ENCODE measurements at places on chromosomes 3 and 15.
A peak's percentile ranks its signal among the peaks of the same experiment; 100 is the strongest.

DNA sequence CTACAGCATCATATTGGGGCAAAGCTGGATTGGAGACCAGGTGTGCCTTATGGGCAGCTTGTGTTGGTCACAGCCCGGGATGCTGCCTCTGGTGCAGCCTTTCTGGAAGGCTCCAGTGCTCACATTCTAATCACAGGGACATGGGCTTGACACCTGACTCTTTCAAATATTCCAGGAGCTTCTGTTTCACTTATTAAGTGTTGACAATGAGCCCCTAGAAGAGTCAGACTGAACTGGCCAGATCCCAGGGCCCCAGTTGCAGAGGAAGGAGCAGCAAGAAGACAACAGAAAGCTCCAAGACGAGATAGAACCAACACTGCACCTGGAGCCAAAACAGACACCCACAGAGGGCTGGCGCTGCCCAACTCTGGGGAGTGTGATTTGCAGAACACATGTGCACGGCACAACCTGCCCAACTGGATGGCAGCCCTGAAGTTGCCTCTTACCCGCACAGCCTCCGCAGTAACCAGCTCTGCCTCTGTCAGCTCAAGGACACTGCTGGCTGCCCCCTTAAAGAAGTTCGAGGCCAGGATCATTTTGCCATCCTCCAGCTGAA is 30.3 kb downstream of the ALDH1L1 start:
- DNase-seq: no peak

GRCh38 chr3:50271314-50271936 is 2.5 kb downstream of the SEMA3B start:
- DNase-seq: no peak

GRCh38 chr3:11558002-11558401 is 85.7 kb downstream of the VGLL4 start:
- DNase-seq: no peak

- DNase-seq: peak; percentile 41
Observed at GRCh38 chr3:172040078-172040980, 951 bp downstream of the FNDC3B start.

DNA sequence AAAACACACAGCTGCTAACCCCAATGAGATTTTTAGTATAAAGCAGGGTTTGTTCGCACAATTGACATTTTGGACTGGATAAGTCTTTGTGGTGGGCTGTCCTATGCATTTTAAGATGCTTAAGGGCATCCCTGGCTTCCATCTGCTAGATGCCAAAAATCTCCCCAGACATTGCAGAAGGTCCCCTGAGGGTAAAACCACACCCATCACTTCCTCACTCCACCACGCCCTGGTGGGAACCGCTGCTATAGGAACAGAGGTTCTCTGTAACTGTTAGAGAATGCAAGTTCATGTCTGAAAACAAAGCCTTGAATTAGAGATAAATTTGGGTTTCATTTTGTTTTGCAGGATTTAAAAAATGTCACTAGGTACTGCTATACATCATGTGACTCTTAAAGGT is 67.7 kb downstream of the ARHGEF26 start:
- DNase-seq: no peak

DNA sequence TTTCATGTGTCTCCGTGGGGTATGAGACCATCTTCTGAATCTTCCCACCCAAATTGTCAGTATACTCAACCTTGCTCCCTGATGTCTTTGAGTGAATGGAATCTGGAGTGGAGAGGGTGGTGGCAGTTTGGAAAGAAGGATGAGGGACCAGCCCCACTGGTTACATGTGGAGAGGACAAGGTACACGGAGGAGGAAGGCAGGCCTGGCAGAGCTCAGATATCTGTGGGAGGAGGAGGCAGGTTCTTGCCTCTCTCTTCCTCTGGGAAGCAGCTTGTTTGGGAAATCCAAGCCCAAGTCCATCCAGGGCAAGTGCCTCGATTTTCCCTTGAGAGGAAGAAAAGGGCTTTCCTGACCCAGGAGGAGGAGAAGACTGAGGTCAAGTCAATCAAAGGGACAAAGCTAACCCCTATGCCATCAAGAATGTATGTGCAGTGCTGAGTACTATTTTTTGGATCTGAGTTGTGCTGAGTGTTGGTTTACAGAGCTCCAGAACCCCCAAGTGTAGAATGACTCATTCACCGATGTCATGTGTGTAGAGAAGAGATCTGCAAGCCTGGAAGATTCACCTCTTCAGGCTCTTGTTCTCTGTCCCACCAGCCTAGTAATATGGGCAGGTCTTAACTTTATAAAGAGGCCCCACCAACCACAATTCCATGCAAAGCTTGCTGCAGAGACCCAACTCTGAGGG is 19.8 kb upstream of the LOXL1 start:
- no peak for DNase-seq

- no peak for DNase-seq
Observed at GRCh38 chr3:36403661-36404060, 23.4 kb downstream of the STAC start.

DNA sequence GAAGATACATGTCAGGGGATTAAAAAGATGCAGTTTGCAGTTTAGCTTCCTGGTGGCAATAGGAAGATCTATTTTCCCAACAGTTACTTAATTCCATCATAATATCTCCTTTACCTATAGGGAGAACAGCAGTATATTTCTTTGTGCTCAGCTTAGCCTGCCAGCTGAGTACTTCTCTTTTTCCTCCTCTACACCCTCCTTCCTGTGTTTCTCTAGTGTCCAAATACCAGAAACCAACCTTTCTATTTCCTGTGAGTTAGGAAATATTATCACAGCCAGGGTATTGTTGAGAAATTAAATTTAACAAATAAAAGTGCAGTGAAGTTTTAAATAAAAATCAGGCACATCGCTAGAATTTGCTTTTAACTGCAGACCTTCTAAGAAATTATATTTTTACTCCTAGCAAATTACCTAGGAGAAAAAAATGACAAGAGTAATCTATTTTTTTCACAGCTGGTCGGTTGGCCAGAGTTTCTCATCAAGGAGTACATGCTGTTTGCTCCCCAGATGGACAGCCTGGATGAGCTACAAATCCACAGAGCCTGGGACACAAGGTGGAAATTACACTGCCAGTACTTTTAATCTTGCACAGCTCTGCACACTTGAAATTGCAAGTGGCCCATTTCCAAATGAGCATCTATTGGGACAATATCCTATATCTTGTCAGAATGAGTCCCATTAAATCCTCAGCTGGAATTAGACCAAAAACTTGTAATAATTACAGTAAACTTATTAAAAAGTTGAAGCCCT is 185.2 kb upstream of the CFAP20DC start:
- DNase-seq: no peak

DNA sequence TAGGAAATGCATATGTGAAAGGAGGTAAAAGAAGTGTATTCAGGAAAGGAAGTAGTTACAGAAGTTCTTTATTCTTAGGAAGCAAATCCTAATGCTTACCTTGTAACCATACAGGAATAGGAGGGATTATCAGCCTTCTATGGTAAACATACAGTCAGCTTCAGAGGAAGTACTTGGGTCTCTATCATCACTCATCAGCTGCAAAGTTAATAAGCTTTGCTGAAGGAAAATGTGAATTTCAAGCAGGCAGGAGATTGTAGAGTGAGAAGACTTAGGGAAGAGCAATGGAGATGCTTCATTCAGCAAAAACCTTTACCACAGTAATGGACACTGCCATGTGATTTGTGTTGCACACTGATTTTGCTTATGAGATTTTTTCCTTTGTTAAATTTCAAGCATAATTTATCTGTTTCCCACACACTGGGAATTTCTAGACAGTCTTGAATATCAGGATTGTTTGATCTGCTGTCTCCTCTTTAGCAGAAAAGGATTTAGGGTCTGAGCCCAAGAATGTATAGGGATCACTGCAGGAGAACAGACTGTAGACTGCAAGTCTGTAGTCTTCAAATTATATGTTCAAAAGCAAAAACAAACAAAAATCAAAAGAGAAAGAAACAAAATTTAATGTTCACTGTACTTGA is 150.8 kb downstream of the ZNF609 start:
- DNase-seq: no peak

- DNase-seq: no peak
Observed at GRCh38 chr15:77402740-77403379, 17.0 kb downstream of the PEAK1 start.

- peak; percentile 96 for DNase-seq
Observed at GRCh38 chr3:144031938-144032337, 60.3 kb downstream of the DIPK2A start.

- no peak for DNase-seq
Observed at GRCh38 chr15:72169921-72170611, 27.5 kb downstream of the GRAMD2A start.

DNA sequence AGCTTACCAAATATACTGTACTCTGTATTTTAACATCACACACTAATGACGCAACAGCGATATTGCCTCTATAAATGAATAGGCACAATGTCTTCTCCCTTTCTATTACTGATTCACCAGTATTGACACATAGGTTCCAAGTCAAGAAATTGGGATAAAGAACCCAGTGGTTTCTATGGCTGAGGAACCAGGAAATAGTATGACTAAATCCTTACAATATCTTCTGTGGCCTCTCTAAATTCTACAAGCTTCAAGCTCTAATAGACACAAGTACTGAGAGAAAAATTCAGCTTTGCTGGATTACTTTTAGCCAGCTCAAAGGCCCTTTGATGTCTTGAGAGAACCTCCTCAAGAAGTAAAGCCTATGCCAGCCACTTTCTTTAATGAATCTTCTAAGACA is 162.5 kb downstream of the DPH6 start:
- DNase-seq: no peak

DNA sequence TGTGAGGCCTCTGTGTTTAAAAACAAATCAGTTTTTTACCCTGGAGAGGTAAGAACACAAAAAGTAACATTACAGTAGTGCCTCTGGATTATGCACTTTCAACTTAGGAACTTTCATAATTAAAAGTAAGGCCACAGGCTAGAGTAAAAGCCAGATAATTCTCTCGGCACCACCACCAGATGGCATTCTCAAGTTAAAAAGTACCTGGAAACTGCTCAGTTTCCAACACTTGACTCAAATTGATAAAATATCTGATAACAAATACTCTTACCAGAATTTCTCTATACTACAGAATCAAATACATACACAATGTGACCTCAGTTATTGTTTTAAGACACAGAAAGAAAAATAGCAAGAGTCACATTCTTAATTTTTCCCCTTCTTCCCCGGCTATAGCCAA is 19.9 kb downstream of the SPICE1 start:
- DNase-seq: no peak

Data from putamen (tissue), 1 donor.